HT-29 (cell line): ENCODE measurements at places on chromosomes 1 and 21.

GRCh38 chr1:174988986-174989385 is 10.8 kb upstream of the CACYBP start:
- DNase-seq = no peak

DNA sequence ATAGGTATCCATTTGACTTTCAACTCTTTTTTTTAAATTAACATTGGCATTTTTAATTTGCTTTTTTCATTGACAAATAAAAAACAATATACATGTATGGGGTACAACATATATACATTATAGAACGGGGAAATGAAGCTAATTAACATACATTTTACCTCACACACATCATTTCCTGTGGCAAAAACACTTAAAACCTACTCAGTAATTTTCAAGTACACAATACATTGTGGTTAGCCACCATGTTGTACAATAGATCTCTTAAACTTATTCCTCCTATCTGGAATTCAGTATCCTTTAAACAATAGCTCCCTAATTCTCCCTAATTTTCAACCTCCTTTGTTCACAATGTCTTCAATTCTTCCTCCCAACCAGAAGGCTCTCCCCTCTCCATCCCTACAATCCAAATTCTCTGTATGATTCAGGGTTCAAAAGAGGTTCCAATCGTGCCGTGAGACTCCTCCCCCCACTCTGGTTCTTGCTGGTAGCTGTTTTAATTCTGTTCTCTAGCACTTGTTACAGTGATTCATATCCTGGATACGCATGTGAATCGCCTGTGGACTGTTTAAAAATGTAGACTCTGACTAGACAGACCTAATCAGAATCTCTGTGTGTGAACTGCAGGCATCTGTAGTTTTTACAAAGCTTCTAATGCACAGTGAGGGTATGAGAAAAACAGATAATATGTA is 87.6 kb upstream of the DUSP10 start:
- DNase-seq = no peak

DNA sequence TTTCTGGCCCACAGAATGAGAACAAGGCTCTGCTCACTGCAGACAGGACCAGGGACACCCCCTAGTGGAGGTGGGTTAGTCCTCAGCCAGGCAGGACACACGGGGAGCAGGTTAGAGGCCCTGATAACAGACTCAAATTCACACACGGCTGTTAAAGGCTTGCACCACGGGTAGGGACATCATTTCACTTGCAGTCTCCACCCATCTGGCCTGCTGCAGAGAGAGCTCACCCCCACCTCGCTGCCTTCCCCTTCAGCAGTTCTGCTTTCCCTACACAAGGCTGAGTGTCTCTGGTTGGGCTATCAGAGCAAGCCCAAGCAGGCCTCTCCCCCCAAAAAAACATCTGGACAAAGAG is 20.6 kb downstream of the MEF2D start:
- no peak for DNase-seq

- no peak for DNase-seq
Measured at GRCh38 chr1:178931858-178932551, 61.1 kb upstream of the ANGPTL1 start.

GRCh38 chr1:74426208-74426937 is 86.0 kb downstream of the LRRC53 start:
- no peak for DNase-seq

GRCh38 chr21:44800971-44801467 is 601 bp downstream of the UBE2G2 start:
- peak; percentile 46 for DNase-seq

DNA sequence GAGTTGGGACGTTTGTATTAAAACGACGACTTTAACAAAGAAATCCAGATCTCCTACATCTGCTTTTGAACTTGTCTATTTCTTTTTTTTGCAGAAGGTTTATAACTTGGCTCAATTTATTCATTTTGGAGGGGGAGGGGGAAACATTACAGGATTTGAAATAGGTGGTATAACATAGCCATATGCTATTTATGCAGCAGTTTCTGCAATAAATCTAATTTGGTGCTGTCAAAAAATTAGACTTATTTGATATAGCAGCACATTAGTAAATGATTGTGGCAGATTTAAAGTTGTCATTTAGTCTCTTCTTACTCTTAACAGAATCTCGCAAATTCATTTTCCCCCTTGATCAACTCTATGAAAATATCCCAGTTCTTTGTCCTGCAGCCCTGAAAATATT is 138.2 kb downstream of the SDCCAG8 start:
- no peak for DNase-seq

DNA sequence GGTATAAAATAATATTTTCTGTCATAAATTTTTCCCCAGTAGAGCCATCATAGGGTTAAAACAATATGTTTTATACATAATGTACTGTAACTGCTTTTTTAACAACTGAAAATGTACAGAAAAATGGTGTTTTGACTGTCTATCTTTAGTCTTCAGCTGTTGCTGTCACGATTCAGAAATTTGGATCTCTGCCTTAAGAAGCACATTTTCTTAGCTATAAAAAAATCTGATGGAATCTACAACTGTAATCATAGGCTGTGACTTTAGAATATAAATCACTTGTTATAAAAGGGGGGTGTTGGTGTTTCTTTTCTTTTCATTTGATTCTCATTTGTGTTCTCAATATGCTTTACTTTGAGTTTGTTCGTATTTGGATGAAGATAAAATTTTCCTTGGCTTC is 187.5 kb downstream of the PDE4B start:
- no peak for DNase-seq

GRCh38 chr1:115324649-115325420 is 13.2 kb downstream of the NGF start:
- no peak for DNase-seq

- DNase-seq = no peak
Measured at GRCh38 chr1:115564201-115564600, 77.6 kb upstream of the VANGL1 start.

DNA sequence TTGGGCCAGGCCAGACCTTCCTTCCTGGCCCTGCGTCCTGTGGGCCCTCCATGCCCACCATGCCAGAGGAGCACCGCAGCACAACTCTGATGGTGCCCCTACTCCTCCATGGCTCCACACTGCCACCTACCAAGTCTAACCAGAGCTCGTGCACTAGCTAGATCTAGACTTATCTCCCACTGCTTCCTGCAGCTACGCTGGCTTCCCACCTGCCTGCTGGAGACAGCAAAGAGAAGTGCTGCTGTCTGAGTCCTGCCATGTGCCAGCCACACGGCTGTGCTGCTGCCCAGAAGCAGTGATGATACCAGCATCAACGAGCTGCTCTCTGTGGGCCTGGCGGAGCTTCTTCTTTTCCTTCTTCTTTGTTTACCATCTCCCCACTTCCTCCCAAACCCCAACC is 4.5 kb downstream of the GUCA2B start:
- DNase-seq = peak; percentile 30

DNA sequence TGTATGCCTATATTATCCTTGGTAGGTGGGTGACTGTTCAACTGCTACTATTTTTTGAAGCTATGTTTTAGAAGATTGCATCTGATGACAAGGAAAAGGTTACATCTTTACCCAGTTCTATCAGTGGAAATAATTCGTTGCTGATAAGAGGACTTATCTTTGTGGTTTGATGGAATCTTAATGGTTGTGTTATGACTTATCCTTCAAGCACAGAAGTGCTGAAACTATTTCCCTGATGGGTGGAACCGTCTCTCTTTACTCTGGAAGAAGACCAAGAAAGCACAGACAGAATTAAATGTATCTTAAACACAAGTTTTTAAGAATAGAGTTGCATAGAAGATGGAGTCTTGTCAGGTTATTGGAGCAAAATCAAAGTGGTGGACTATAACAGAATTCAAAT is 437.7 kb upstream of the KAZN start:
- DNase-seq = no peak
